Activated CD8-positive, alpha-beta memory T cell treated with anti-CD3 and anti-CD28 coated beads, Interleukin-2, amount 50 U/mL, for 48 hours (primary cell): ENCODE measurements at places on chromosomes 12 and 14.

DNA sequence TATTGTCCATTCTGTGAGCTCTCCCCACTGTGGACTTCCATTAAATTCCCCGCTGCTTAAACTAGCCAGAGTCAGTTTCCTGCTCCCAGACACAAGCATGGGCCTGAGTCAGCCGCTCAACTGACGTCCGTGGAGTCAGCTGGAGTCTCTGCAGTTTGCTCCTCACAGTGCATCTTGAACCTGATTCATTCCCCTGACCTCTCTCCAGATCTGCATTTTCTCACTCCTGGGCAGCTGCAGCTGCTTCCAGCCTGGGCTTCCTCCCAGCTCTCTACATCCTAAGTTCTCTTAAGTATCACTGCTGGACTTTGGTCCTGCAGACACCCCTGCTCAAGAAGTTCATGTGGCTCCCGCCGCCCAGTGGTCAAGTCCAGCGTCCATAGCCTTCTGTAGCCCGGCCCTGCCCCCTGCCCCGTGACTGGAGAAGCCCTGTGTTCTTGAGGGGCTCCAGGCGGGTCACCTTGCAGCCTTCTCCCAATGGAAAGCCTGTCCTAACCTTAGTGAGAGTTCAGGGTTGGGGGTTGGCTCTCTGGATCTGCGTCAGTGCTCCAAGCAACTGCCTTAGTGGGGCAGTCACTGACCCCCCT, 20.0 kb downstream of the NFKBIA start:
- no peak for DNase-seq

DNA sequence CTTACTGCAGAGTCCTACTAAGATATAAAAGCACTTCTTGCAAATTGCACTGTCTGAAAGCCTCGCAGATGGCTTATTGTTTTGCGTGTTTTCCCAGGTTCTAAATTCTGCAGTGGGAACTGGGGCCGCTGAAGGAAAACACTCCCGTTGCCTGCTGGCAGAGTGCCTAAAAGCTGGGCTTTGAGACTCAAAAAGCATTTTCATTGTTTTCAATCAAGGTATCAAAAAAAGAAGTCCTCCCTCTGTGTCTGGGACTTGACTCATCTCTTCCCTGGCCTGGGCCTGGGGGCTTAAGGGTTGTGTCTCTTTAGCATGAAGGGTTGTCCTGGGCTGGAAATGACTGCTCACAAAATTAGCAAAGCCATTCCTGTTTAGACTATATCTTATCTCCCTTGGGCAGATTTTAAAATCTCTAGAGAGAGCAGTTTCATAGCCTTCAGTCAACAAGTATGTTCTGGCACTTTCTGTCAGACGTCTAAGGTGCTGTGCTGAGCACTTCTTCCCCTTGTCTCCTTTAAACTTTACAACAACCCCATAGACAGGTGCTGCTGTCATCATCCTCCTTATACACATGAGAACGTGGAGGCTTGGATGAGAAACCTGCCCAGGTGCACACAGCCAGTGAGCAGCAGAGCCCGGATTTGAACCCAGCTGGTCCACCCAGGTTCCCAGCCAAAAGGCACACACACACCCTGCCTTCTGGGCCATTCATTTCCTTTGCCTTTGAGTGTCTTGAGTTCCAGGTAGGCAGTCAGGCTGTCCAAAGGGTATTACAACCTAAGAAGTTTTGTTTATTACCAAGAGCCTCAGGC, 31.1 kb downstream of the ELK3 start:
- DNase-seq, result no peak

- DNase-seq, result no peak
Measured at GRCh38 chr12:63876980-63877379, 32.5 kb downstream of the SRGAP1 start.

DNA sequence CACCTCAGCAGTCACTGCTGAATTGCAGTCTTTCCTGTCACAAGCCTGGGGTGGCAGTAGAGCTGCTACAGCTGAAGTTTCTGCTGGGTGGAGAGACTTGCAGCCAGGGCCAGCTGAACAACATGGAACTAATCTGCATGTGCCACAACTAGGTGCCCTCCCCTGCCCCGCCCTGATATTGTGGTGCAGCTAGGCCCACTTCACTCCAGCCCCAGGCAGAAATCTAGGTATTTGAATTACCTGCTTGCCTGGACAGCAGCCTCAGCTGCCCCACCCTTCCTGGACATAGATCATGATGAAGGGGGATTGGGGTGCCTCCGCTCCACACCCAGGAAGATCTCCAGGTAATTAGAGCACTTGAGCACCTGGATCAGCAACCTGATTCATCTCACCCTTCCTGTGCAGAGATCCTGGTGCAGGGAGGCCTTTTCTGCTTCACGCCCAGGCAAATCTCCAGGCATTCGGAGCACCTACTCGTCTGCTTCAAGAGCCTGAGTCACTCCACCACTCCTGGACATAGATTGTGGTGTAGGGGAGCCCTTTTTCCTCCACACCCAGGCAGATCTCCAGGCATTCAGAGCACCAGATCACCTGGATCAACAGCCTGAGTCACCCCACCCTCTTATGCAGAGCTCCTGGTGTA, 477.0 kb downstream of the SOX5 start:
- no peak for DNase-seq

DNA sequence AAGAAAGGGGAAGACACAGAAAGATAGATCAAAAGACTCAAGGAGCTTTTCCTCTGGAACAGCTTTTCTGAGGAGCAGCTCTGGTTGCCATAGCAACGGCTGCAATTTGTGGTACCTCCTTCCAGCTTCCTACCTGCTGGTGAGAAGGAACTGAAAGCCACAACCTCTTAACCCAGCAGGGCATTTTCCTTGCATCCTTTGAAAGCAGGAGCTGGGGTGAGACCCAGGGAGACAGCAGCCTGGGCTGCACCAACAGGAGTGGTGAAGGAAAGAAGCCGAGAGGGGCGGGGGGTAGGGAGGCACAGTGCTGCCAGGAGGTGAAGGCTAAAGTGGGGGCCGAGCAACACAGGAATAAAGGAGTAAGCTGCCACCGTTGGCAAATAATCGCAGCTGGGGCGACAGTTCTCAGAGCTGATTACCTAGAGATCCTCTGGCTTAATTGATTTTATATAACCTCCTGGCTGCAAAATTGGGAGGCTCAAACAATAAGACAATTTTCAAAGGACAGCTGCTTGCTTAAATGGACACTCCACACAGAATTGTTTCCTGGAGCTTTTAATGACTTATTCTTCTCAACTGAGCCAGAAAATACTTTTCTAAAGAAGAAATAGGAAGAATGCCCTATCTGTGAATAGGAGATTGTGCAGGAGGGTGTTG, 129.4 kb downstream of the RPAP3 start:
- no peak for DNase-seq

DNA sequence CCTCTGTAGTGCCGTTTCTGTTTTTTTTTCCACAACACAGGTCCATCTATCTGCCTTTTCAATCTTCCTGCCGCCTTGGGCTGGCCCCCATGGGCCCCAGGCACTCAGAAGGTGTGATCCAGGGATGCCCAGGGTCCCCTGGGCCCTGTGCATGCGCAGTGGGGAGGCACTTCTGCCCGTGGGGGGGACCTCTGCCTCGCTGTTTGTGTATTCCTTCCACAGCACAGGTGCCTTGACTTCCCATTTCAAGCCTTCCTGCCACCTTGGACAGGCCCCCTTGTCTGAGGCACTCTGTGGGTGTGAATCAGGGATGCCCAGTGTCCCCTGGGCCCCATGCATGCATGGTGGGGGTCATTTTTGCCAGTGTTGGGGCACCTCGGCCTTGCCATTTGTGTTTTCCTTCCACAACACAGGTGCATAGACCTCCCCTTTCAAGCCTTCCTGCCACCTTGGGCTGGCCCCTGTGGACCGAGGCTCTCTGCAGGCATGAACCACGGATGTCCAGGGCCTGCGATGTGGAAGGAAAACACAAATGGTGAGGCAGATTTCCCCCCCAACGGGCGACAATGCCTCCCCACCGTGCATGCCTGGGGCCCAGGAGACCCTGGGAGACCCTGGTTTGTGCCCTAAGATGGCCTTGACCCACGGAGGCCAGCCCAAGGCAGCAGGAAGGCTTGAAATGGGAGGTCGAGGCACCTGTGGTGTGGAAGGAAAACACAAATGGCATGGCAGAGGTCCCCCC, 366.5 kb downstream of the ALG10 start:
- DNase-seq, result no peak

DNA sequence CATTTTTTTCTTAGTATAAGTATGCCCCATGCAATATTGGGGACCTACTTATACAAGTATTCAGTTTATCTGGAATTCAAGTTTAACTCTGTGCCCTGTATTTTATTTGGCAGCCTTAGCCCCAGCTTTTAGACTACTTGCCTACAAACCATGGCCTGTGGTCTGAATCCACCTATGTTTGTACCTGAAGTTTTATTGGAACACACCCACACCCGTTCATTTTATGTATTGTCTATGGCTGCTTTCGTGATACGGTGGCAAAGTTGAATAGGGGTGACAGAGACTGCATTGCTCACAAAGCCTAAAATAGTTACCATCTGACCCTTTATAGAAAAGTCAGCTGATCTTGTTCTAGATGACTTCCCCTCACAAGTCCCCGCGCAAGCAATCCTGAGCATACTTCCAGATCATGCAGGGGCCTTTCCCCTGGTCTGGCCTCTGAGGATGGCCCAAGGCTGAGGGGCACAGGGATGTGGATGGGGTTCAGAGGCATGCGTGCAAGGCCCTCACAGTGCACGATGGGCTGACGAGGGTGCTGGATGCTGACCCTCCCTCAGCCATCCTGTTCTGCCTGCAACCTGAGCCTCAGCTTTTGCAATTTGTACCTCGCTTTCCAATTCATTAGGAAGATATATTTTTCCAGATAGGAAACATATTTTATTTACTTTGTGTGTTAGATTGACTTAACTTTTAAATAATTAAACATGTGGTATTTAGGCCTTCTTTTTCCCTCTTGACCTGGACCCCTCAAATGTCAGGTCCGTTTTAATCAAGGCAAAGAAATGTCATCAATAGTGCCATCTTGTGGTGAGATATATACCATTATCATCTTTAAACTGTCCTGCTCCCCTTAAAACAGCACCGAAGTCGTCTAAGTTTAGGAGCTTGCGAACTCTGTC, 527.3 kb upstream of the CCDC196 start:
- DNase-seq, result no peak

DNA sequence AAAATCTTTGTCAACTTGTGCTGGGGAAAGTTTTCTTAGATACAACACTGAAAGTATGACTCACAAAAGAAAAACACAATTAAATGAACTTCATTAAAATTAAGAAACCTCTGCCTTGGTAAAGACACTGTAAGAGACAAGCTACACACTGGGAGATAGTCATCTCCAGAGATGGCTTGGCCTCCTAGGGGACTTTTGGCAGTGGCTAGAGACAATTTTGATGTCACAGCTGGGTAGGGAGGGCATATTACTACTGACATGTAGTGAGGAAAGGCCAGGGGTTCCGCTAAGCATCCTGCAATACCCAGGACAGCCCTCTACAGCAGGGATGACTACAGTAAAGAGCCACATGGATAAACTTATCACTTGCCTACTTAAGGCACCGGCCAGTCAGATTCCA, 8.7 kb upstream of the RNASE4 start:
- DNase-seq, result no peak

GRCh38 chr12:93608313-93608712, 35.8 kb downstream of the SOCS2 start:
- no peak for DNase-seq

DNA sequence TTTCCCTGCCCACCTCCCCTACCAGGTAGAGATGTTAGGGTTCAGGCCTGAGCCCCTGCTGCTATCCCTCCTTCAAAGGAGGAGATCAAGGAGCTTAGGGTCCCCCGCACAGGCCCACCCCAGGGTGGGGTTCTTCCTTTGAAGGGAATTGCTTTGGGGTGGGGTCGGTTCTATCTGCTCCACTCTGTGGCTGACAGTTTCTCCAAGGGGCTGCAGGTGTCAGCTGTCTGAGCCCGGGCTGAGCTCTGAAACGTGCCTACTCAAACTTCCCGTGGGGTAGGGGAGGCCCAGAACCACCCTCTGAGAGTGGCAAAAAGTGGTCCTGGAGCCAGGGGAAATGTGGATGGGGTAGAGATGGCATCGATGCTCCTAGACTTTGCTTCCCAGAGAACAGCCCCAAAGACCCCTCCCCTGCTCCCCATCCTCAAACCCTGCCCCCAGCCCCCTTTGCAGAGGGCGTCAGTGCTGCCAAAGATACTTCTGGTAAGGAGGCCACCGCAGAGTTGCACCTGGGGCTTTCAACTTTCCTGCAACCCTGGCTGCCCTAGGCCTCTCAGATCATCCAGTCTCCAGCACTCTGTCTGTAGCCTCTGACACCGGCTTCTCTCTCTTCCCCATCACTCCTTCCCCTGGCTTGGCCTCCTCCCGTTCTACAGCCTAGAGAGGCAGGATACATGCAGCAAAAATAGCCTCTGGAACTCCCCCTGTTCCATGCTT, 6.3 kb upstream of the CD4 start:
- no peak for DNase-seq

GRCh38 chr14:36019126-36019525, 157.4 kb downstream of the PTCSC3 start:
- DNase-seq, result no peak

GRCh38 chr12:38776647-38777046, 128.7 kb downstream of the CPNE8 start:
- DNase-seq, result no peak

DNA sequence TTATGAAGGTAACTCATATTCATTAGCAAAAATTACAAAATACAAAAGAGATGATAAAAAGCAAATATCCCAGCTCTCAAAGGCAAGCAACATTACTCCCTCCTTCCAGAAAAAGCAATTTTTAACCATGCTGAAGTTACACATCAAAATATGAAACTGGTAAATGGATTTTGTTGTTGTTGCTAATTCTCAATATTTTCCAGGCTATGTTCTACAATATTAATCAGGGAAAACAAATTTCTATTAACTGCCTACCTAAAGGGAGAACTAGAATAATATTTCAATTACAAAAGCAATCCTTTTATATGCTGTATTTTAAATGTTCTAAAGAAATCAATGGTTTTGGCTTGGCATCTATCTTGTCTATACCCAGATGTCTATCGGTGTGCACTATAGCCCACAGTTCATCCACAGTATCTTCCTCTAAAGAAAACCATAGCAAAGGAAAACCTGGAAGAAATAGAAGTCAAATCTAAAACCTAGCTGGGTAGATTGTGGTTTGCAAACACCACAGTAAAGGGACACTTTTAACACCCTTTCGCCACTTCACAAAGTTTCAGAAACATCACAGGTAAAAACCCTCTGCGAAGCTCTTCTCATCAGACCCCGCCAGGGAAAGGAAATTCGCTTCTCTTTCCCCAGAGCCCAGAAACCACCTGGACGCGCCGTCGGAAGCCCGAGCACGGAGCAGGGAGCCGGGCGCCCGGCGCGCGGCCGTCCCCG, 32.0 kb downstream of the TC2N start:
- DNase-seq, result no peak

DNA sequence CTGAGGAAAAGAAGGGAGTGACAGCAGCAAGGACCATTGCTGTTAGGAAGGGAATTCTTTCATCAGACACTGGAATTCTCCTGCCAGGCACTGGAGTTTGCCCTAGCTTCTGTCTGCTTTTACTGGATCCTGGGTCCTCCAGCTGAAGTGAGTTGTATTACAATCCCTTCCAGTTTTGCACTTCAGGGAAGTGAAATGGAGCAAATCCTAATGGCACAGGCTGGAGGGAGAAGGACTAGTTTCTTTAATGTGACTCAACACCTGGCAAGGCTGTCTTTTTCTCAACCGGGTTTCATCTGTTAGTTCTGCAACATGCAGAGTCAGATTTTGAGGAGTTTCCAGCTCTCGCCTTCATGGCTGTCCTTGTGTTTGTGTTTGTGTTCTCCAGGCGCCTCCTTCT, 45.8 kb downstream of the ETV6 start:
- no peak for DNase-seq

GRCh38 chr14:72856530-72857266, 37.2 kb downstream of the DPF3 start:
- no peak for DNase-seq
